T-cell (primary cell): ENCODE measurements at places on chromosomes 4 and X. TPM values are rescaled to one million over a fixed set of nuclear protein-coding genes. Genes with fewer than 3 reads are reported as not detected.

NLRP2B gene
- total RNA-seq: not detected

CNGA1 gene
- not detected for total RNA-seq

ELOVL6 gene
- 2.0 TPM for total RNA-seq

SLC34A2 gene
- total RNA-seq: not detected

RHOXF1 gene
- 0.85 TPM for total RNA-seq

SYP gene
- 0.53 TPM for total RNA-seq

ACSL1 gene
- 11.3 TPM for total RNA-seq

ARR3 gene
- not detected for total RNA-seq

MAGEA11 gene
- not detected for total RNA-seq

ABLIM2 gene
- 5.5 TPM for total RNA-seq

GCNA gene
- total RNA-seq: 7.2 TPM

F9 gene
- total RNA-seq: 0.15 TPM

MAGEA2 gene
- not detected for total RNA-seq

- DNase-seq: no peak
Measured at GRCh38 chr4:57191523-57192034, 81.4 kb upstream of the IGFBP7 start.

DNA sequence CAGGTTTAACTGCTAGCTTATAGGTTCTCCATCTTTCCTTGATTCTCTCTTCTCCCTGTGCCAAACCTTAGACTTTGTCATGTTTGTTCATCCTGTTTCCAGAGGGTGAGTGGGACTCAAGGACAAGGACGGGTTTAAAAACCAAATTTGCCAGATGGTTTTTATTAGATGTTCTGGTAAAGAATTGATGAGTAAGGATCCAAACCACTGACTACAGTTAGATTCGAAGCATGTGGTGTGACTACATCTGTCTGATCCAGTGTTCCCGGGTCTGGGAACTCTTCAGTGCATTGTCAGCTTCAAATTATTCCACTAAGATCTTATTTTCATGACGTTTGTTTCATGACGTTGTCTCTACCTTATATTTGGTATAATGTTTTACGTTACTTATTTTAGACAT, 37.5 kb downstream of the MTMR1 start:
- DNase-seq: no peak

GRCh38 chr4:165864271-165864670, 8.8 kb upstream of the TLL1 start:
- no peak for DNase-seq

GRCh38 chr4:37737466-37737865, 51.3 kb upstream of the RELL1 start:
- no peak for DNase-seq

DNA sequence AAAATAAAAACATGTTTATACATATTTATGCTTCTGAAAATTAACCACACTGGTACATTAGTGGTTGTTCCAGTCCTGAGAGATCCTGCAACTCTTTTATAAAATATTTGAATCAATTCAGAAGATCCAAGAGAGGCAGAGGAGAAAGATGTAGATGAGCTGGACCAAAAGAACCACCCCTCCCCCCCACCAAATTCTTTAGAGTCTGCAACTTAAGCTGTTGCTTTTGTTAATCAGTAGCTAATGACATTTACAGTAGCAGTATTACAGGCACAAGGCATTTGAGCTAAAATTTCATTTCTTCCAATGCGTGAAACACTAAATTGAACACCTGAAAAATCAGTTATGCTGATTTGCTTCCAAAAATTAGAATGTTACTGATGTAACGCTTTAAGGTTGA, 61.5 kb downstream of the PDK3 start:
- DNase-seq: no peak

GRCh38 chr4:145736241-145736831, 56.4 kb downstream of the C4orf51 start:
- no peak for DNase-seq

DNA sequence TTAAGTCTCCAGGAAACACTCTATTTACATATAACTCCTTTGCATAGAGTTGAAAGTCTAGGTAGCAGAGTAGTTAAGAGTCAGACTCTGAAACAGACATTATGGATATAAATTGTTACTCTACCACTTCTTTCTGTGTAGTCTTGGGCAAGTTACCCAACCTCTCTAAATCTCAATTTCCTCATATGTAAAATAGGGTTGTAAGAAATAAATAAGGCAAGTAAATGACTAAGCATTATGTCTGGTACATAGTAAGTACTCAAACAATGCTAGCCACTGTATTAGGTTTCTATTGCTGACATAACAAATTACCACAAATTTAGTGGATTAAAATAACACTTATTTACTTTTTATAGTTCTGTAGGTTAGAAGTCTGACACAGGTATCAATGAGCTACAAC, 394.1 kb downstream of the PRDM5 start:
- no peak for DNase-seq

- no peak for DNase-seq
Measured at GRCh38 chr4:62199291-62199810, 999.2 kb downstream of the ADGRL3 start.

- DNase-seq: no peak
Measured at GRCh38 chr4:169250796-169251195, 20.0 kb downstream of the SH3RF1 start.

- no peak for DNase-seq
Measured at GRCh38 chr4:1485280-1485679, 79.0 kb upstream of the NKX1-1 start.

GRCh38 chr4:2217726-2218125, 24.2 kb downstream of the HAUS3 start:
- DNase-seq: no peak

GRCh38 chr4:10582059-10582686, 102.4 kb downstream of the CLNK start:
- DNase-seq: no peak

- DNase-seq: peak; percentile 44
Measured at GRCh38 chrX:102345916-102346315, 93.9 kb downstream of the NXF2B start.

DNA sequence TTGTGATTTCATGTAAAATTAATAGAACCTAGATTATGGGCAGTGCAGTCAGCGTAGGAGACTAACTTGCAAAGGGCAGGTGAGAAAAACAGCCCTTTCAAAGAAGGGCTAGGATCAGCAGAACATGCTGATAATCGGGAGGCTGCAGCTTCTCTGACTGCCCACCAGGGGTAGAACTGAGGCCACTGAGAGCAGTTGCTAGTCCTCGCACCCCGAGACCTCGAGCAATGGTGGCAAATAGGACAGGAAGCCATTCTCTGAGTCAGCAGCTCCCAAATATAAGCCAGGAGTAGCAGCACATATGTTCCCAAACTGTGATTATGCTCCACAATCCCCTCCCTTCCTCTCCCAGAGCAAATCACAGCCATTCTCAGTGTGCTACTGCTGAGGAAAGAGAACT, 186.5 kb downstream of the MSL3 start:
- no peak for DNase-seq

- DNase-seq: no peak
Measured at GRCh38 chrX:5916945-5917344, 311.7 kb downstream of the NLGN4X start.

GRCh38 chr4:147737623-147738022, 5.7 kb downstream of the ARHGAP10 start:
- no peak for DNase-seq

- no peak for DNase-seq
Measured at GRCh38 chr4:98202907-98203306, 58.3 kb upstream of the RAP1GDS1 start.

GRCh38 chr4:27009539-27009938, 148.9 kb downstream of the STIM2 start:
- DNase-seq: no peak

DNA sequence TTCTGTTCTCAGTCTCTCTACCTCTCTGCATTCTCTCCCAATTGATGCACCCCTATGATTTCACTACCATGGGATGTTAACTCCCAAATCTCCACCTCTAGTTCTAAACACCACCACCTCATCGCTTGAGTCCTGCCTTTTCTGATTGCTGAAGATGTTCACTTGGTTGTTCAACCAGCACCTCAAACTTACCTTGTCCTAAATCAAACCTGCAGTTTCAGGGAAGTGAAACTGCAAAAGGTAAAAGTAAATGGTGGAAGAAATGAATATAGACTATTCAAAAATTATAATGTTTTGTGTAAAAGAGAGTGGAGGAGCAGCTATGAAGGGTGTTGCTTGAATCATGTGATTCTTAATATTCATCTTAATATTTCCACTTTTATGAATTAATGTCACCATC, 91.0 kb downstream of the PDE5A start:
- no peak for DNase-seq
